ENCODE measurements at places on chromosomes 1 and 21.

DNA sequence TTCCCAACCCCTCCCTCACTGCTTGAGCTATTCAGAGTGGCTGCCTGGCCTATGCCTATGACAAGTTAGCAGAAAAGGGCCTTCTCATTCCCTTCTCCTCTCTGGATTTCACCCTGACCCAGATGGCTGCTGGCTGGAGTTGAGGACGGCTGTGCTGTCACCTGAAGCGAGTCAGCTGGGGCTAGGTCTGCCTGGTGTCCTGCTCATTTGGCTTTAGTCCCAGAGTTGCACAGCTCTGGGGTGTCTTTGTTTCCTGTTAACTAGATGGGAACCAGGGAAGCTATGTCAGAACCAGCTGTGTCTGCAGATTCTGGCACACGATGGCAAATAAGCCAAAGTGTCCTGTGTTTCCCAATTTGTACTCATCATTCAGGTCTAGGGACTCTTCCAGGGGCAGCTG lies 52.9 kb downstream of the CNIH3 start:
- no peak for DNase-seq

GRCh38 chr1:35454616-35455015 lies 102.6 kb downstream of the KIAA0319L start:
- DNase-seq = no peak

GRCh38 chr1:159067699-159068621 lies 8.6 kb downstream of the AIM2 start:
- DNase-seq = no peak

GRCh38 chr1:212367474-212368072 lies 47.1 kb downstream of the PACC1 start:
- no peak for DNase-seq

DNA sequence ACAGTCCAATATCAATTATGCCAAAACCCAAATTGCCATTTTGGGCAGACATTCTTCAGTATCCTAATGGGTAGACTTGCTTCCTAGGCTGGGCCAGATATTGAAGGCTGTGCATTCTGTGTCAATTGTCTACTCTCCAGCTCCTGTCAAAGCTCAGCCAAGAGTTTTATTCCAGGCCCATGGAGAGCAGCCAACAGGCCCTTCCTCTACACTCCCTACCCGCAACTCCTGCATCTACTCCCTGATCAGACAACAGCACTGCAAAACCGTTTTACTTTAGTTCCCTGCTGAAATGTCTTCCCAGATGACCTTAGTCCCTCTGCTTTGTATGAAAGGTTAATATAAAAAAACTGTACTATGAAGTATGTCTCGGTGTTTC lies 6.6 kb upstream of the ADORA3 start:
- no peak for DNase-seq

DNA sequence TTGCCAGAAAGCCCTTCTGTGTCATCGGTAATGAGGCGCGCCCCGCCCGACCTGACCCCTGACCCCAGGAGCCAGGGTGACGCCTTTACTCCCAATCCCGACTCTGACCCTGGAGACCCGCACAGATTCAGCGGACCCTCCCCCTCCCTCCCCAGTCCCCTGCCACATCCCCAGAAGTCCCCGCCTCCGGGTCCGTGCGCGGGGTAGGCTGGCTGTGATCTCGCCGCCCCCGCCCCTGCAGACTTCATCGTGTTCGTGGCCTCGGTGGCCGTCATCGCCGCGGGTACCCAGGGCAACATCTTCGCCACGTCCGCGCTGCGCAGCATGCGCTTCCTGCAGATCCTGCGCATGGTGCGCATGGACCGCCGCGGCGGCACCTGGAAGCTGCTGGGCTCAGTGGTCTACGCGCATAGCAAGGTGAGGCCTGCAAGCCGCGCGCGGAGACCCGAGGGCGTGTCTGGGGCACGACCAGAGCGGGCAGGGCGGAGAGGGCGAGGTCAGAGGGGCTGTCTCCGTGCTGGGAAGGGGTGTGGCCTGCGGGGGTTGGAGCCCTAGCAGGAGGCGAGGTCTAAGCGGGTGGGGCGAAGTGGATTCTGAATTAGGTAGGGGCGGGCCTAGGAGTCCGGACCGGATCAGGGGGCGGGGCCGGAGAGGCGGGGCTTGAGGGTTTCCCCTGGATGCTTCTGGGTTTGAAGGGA lies 34.8 kb downstream of the KCNQ4 start:
- DNase-seq = no peak

DNA sequence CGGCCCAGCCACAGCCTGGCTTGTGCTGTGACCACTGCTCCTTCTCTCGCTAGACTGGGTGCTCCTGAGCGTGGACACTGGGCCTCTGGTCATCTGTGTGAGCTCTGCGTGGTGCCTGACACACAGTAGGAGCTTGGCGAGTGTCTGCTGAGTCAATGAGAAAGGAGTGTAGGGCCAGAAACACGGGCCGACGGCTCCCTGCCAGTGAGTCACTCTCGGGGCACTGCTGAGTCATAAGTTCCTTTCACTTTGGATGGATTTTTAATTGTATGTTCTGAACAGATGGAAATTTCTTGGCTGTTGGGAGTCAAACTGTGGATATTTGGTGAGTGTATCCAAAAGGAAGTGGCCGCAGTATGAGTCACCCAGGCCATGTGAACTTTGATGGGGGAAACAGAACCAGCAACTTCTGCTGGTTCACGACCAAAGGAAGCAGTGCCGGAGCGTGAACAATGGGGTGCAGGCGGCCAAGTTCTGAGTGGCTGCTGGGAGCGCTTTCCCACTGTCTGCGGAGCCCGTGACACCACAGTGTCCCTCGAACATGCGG lies 41.0 kb upstream of the COL18A1 start:
- peak; percentile 86 for DNase-seq

DNA sequence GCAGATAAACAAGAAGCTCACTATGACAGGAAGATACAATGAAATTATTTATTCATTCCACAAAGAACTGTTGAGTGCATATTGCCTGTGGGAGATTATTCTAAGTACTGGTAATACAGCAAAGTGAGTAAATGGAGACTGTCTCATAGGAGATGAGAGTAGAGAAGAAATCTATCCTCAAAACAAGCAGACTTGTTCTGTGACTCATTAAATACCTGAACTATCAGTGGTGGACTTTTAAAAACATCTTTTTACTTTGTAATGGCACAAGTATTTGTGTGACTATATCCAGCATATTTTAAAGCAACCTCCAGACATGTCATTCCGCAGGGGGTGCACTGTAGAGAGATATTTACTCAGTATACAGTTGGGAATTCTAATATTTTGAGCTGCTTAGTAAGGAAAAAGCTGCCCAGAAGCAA lies 259.2 kb downstream of the FMN2 start:
- DNase-seq = no peak

DNA sequence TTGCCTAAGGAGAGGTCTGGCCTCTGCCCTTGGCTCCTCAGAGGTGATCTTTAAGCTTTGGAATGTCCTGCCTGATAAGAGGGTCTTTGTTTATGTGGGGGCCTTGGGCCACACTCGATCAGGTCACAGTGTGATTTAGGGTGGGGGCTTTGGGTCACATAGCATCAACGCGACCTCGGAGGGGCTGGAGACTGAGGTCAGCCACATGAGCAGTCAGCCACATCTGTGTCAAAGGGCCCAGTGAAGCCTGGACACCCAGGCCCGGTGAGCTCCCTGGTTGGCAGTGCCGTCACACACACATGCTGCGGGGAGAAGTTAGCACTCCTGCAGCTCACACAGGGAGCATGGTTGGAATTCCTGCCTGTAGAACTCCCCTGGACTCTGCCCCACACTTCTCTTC lies 345.0 kb downstream of the NPHP4 start:
- DNase-seq = no peak
